ENCODE measurements at places on chromosomes 2 and 18.
A peak's percentile ranks its signal among the peaks of the same experiment; 100 is the strongest.

DNA sequence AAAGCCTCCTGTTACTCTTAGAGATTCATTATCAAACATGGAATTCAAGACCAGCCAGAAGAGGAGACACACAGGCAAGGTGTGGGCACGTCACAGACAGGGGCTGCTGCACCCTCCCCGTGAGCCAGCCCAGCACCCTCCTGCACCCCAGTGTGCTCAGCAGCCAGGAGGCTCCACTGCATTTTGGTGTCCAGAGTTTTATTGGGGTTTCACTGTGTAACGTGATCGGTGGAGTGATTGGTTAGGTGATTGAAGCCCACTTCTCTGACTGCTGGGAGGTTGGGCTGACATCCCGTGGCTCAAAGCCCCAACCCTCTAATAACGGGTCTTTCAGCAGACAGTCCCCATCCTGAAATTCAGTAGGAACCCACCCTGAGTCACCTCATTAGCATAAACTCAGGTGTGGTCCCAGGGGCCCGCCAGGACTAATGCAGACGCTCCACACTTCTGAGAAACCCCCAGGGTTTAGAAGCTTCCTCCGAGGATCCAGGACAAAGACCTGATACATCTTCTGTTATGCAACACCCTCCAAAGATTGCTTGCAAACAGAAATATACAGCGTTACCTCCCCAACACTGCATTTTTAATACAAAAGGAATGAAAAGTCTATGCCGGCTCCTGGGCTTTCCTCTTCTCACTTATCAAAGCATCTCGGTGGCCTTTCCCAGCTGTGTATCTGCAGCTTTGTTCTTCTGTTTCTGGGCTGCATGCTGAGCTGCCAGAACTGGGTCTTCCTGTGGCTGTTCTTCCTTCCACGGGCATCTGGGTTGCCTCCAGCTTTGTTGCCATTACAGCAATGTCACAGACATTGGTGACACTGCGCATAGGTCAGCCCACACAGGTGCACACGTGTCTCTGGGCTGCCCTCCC is 43.7 kb upstream of the SNED1 start:
- DNase-seq, result no peak

DNA sequence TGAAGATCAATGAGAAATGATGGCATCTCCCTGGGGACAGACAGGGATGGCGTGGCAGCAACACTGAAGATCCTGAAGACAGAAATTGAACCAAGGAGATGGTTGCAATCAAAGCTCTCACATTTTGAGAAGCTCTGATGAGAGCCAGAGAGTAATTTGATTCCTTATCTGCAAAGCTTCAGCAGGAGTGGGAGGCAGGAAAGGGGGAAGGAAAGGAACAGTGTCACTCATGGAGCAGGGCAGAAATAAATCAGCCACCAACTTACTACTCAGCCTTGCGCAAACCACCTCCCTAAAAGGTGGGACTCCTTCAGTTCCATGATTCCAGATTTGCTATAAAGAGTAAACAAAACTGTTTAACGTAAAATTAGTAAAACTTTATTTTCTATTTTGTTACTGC is 119.2 kb downstream of the CACNB4 start:
- no peak for DNase-seq

DNA sequence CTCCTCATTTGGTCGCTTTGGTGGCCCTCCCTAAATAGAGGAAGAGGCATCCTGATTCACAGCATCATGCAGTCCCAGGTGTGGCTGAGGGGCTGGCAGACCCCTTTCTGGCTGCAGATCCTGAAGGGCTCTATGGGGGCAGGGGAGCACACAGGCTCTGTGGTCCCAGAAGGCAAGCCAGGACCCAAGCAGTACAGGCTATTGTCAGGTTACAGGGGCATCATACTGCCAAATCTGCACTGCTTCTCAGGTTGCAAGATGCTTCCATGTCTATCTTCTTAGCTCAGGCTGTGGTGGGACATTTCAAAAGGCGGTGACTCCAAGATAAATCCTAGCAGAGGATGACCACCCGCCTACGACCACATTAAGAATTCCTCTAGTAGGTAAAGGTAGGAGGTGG is 54.3 kb downstream of the TTC32 start:
- no peak for DNase-seq

- DNase-seq, result no peak
Measured at GRCh38 chr2:129439406-129440302, 539.8 kb upstream of the RAB6C start.

DNA sequence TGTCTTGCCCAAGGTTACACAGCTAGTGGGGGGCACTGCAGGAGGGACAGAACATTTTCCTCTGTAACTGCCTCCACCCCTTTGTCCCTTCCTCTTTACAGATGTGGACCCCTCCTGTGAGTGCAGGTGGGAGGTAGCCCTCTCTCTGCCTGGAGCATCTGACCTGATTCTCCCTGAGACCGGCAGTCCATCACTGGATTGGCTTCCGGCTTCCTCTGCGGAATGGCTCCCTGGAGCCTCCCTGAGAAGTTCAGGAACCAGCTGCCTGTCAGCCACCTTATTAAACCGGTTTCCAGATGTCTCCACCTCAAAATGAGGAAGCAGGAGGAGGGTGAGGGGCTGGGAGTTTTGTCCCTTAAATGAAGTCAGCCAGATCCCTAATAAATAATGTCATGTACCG is 67.3 kb upstream of the TNP1 start:
- DNase-seq, result no peak

GRCh38 chr2:172098650-172099471 is 3.8 kb downstream of the DLX2 start:
- peak; percentile 72 for DNase-seq

DNA sequence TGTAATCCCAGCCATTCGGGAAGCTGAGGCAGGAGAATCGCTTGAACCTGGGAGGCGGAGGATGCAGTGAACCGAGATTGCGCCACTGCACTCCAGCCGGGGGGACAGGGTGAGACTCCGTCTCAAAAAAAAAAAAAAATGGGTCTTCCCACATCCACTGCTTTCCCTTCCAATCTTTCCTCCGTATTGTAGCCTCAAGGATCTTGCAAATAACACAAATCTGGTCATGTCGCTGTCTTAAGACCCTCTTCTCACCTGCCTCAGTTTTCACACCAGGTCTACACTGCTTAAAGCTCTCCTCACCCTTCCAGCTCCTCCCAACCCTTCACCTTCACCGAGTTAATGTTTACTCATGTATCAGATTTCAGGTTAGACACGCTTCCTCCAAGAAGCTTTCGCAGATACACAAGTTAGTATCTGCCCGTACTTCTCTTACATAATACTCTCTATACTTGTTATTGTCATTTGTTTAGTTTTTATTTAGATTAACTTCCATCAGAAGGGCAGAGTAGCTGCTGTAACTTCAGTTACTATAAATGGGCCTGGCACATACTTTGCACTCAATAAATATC is 1.5 kb downstream of the IER3IP1 start:
- DNase-seq, result no peak

GRCh38 chr2:26989156-26989555 is 18.7 kb downstream of the MAPRE3 start:
- DNase-seq, result no peak

All from inflammatory macrophage treated with lipopolysaccharide for 1 hour (primary cell).